ENCODE measurements at places on chromosomes 7 and 10.

GRCh38 chr10:127354992-127355391 is 158.6 kb upstream of the INSYN2A start:
- DNase-seq: no peak

DNA sequence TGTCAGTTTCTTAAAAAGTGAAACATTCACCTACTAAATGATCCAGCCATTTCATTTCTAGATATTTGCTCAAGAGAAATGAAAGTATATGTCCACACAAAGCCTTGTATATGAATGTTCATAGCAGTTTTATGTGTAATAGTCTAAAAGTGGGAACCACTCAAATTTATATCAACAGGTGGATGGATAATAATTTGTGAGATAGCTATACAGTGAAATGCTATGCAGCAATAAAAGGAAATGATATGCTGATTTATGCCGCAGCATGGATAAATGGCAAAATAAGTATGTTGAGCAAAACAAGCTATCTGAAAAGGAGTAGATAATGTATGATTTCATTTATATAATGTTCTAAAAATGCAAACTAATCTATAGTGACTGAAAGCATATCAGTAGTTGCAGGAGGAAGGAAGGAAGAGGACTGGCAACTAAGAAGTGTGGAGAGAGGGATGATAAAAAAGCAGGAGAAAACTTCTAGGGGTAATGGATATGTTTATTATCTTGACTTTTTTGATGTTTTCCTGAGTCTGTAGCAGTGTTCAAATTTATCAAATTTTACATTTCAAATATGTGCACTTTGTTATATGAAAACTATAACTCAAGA is 80.6 kb downstream of the ABCB5 start:
- no peak for DNase-seq

GRCh38 chr7:133613250-133613790 is 360.4 kb downstream of the EXOC4 start:
- DNase-seq: no peak

DNA sequence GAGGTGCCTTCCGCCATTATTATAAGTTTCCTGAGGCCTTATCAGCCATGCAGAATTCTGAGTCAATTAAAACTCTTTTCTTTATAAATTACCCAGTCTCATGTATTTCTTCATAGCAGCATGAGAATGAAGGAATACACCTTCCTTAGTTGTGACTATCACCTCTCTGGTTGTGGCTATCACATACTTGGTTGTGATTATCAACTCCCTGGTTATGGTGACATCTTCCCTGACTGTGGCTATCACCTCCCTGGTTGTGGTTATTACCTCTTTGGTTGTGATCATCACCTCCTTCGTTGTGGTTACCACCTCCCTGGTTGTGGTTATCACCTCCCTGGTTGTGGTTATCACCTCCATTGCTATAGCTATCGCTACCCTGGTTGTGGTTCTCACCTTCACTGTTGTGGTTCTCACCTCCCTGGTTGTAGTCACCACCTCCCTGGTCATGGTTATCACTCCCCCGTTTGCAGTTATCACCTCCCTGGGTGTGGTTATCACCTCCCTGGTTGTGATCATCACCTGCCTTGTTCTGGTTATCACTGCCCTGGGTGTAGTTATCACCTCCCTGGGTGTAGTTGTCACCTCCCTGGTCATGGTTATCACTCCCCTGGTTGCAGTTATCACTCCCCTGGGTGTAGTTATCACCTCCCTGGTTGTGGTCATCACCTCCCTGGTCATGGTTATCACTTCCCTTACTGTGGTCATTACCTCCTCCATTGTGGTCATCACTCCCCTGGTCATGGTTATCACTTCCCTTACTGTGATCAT is 105.9 kb downstream of the GPR26 start:
- no peak for DNase-seq

- DNase-seq: no peak
Observed at GRCh38 chr10:79983286-79983909, 34.5 kb upstream of the SFTPD start.

- no peak for DNase-seq
Observed at GRCh38 chr7:137950967-137951366, 50.9 kb downstream of the CREB3L2 start.

DNA sequence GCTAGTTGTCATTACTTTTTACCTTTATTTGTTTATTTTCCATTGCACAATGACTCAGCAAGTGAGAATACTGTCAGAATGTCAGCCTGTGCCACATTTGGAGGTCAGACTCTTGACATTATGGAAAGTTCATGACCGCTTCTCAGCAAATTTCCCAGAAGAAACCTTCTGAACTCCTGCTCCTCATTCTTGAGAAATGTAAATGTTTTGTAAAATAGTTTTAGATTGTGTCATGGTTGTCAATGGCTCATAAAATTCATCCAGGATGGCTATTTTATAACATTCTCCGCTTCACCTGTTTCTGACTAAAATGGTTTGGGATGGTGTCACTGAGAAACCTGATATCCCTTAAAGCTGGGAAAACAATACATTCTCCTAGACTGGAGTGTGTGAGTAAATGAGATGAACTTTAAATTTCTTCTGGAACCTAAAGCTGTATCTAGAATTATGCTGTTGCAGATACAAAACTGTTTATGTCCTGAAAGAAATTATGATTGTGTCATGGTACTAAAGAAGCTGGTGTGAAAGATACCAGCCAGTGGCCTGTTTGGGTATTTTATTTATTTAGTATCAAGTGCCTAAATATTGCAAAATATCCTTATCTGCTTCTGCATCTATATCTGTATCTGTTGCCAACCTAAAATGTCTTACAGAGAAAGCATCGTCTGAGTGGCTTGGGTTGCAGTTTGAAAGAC is 671.7 kb downstream of the GATA3 start:
- no peak for DNase-seq

DNA sequence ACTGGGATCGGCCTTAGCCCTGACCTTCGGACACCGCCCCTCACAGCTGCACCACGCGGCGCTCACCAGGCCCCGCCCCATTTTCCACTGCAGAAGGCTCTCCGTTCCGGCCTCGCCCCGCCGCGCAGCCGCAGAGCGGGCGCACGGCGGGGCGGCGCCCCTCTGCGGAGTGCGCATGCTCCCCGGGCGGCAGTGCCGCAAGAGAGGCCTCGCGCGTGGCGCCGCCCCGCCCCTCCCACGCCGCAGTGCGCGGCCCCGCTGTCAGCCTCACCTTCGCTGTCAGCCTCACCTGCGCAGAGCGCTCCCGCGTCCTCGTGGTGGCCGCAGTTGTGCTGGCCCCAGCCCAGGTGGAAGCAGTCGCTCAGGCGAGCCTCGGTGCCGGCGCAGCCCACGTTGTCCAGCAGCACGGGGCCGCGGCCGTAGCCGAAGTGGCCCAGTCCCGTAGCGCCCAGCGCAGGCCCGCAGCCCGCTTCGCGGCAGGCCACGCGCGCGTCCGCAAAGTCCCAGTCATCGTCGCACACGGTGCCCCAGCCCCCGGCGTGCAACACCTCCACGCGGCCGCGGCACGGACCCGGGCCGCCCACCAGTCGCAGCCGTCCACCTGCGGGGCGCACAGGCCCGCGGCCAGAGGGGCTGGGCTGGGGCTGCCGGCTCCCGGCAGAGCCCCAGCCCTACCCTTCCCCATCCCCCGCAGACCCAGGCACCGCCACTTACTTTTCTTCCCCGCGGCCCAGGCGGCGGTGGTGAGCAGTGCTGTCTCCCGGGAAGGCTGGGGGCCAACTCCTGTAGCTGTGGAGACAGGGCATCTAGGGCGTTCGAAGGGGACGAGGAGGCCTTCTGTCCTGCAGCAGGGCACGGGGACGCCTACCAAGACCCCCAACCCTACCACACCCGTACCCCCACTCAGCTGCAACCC is 16.1 kb downstream of the SSC4D start:
- DNase-seq: peak; percentile 70

GRCh38 chr7:8217200-8218068 is 44.5 kb downstream of the ICA1 start:
- no peak for DNase-seq

- DNase-seq: no peak
Observed at GRCh38 chr10:16392531-16393069, 44.2 kb upstream of the PTER start.

GRCh38 chr10:97549587-97550322 is 22.8 kb upstream of the ANKRD2 start:
- no peak for DNase-seq

- no peak for DNase-seq
Observed at GRCh38 chr10:75009426-75009825, 102.0 kb upstream of the SAMD8 start.

GRCh38 chr10:96292971-96293920 is 11.0 kb upstream of the DNTT start:
- no peak for DNase-seq

DNA sequence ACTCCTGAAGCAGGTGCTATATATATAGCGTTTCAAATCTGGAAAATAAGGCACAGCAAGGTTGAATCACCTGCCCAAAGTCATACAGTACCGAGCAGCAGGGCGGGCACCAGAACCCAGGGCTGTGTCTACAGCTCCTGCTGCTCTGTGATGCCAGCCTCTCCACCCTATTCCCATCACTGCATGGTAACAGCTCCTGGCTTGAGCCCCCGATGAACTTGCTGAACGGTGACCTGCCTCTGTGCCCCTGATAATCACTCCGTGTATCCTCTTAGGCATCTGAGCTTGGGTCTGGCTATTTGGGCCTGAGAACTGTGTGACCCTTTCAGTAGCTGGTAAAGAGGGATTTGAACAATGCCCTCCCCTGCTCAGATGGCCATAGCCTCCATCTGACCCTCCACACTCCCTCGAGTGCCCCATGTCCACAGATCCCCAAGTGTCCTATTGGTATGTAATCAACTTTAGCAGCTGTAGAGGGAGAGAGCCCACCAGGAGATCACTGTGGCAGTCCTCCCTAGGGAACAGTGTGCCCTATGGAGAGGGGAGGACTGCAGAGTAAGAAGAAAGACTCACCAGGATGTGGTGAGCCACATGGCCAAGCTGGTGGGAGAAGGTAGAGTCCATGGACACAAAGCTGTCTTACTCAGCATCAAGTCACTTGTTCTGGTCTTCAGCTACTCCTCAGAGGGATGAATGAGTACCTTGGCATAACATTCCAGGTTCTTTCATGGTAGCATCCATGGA is 1.1 kb upstream of the ARHGAP22 start:
- no peak for DNase-seq

DNA sequence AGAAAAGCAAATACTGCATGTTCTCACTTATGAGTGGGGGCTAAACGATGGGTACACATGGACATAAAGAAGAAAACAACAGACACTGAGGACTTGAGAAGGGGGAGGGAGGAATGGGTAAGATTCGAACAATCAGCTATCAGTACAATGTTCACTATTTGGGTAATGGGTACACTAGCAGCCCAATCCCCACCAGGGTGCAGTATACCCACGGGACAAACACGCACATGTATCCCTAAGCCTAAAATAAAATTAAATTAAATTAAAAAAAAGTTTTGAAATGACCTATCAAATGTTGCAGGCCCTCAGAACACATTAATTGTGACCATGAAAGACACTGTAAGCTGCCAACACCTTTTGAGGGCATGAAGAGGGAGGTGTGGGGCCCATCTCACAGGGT is 316.0 kb downstream of the WDR37 start:
- DNase-seq: no peak

- DNase-seq: no peak
Observed at GRCh38 chr10:22005763-22006162, 2.2 kb upstream of the DNAJC1 start.

DNA sequence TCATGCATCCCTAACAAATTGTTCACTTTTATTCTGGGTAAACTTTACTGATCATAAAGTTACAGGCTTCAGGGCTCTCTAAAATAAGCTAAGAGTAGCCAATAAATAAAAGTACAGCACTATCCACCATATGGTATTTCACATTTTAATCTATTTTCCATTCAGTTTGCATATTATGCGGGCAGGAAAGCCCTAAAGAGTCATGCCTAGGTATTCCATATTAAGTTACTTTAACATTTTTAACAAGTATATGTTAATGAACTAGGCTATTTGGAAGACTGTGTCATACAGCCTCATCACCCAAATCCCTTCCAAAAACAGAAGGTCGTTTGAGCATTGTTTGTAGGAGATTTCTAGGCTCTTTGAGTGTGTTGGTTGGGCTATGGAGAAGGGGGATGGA is 106.3 kb downstream of the CPED1 start:
- DNase-seq: no peak

- no peak for DNase-seq
Observed at GRCh38 chr7:49112222-49112621, 187.9 kb downstream of the CDC14C start.

DNA sequence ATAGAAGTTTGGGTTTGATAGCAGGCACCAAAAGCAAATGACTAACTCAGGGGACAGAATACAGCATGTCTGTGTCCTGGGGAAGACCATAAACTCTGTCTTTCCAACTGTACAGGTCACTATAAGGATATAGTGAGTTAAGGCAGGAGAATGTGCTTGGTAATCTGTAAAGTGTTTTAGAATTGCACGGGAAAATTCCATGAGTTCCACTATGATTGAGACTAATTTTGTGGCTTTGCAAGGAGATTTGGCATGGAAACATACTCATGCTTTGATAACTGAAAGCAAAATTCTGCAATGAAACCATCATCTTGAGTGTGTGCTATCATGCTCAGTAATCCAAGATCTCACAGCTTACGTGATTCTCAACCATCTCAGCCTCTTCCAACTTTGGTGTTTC is 152.6 kb downstream of the PKD1L1 start:
- DNase-seq: no peak

GRCh38 chr10:79058899-79059841 is 9.6 kb upstream of the ZMIZ1 start:
- no peak for DNase-seq

DNA sequence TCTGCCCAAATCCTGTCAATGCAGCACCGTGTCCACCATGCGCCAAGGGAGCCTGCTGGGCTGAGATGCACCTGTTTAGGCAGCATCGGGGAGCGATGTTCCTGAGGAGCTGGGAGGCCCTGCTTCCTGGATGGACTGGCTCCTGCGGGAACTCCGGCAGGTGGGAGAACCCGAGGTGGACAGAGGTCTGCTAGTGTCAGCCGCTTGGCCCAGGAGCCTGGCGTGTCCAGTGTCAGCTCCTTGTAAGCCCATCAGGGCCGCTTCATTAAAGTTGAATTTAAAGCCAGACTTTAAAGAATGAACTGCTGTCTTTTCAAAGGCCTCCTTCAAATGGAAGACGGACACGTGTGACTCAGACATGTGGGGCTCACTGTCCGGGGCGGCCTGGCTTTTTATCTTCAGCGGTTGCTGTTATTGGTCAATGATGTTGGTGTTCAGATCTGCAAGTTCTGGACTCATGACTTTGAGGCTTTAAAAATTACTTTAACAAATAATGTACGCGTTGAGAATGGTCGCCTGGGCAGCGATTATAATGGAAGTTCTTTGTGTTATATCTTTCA is 422.5 kb downstream of the DNAJB6 start:
- DNase-seq: no peak

DNA sequence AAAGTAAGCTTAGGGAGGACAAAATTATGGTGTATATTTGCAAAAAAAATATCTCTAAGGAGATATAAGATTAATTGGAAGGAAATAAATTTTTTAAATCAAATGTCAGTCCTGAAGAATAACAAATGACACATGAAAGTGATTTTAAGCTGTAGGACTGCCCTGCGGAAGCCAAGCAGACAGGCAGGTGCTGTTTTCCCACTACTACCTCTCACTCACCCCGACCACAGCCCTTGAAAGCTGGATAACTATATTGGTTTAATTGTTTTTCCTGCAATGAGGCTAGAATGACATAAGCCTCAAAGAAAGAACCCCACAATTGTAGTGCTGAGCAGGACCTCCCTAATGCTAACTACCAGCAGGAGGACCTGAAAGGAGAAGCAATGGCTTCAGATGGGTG is 68.6 kb upstream of the VIPR2 start:
- no peak for DNase-seq

Measured in stimulated activated CD8-positive, alpha-beta memory T cell treated with anti-CD3 and anti-CD28 coated beads, Interleukin-4, amount 100 ng/mL, for 1 hour (primary cell).